ENCODE measurements at places on chromosomes 3 and 15.

DNA sequence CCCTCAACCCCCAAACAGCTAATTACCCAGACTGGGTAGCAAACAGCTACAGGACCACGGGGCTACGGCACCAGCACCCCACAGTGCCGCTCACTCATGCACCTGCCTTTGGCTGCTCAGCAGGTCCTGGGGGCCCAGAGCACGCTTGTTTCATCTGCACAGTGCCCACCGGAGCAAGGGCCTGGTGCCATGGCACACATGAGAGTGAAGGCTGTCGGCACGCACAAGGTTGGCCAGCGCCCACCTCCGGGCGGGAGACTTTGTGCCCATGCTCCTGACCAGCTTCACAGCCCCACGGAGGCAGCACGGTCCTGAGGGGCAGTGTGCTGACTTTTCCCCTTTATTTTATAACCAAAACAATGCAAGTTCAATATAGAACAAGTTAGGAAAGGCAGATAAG lies 135.9 kb upstream of the NSMCE3 start:
- DNase-seq: no peak

DNA sequence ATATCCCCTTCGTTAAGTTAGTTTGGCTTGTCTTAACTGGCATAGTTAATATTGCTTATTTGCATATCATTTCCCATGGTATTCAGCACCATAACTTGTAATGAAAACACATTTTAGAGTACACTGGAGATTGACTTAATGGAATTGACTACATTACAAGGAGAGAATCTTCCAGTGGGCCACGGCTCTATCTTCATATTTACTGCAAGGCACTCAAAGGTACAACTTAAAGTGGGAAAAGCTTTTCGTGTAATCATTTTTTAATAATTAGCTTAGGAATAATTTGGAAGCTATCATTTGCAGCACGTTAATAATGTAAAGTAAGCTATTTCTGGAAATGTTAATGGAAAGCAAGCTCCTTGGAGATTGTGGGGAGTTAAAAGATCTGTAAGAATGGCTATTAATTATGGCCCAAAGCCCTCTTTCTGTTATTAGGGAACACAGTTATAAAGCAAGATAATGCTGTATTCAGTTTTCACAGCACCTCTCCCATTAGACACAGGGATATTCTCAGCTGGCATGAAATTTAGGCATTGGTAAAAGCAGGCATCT lies 551.5 kb upstream of the RGMA start:
- DNase-seq: no peak

DNA sequence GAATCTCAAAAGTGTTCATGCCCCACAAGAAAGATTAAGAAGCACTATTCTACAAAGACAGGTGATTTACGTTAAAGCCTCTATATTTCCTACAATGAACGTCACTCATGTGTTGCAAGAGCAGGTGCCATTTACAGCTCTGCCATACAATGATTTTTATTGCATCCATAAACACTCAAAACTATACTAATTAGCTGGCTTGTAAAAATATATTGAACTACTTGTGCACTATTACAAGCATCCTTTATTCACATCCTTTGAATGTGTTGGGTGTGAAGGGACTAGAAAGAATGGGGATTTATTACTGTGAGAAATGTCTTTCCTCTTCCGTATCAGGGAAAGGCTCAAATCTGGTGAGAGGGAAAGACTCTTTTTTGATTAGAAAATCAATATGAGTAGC lies 50.7 kb upstream of the C3orf49 start:
- DNase-seq: no peak

DNA sequence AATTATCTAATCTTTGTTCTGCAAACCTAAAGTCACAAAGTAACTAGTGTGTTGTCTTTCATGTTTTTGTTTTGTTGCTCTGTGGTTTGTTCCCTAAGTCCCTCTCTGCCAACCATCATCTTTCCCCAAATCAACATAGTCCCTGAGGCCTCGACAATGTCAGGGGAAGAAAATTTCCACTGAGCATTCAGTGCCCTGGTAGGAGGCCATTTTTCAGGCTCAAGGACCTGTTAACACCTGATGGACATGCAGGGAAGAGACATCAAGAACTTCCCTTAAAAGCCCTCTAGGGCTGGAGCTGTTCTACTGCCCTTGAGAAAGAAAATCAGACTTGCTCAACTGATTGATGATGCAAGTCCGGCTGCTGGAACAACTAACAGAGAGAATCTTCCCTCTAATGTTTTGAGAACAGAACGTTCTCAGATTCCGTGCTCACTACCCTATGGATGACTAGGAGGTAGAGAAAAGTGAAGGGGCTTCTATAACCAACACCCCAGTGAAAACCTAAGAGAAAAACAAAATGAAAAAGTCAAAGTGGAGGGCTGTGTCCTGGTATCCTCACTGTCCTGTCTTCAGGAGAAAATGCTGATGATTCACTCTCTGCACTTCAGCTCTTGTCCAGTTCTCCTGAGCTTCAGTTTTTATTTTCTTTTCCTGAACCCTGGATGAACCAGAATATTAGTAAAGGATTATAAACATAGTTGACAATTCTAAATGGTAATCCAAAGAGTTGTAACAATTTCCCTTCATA lies 373.1 kb downstream of the FOXP1 start:
- DNase-seq: no peak

DNA sequence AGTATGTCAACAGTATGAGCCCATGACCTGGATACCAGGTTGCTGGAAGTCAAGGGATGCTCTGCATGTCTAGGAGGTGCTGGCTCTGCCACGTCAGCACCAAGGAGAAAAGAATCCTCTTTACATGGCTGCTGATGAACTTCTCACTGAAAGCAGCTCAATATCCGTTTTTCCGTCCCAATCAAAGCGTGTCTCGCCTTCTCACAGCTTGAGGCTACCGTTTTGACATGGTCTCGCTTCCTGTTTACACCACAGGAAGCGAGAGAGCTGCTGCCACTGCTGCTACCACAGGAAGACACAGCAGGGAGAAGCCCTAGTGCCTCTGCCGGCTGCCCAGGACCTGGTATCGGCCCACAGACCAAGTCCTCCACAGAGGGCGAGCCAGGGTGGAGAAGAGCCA lies 27.3 kb downstream of the STARD5 start:
- DNase-seq: peak; percentile 70
